HepG2 (cell line): ENCODE measurements at places on chromosomes 11 and 22. TPM values are rescaled to one million over a fixed set of nuclear protein-coding genes. Genes with fewer than 3 reads are reported as not detected.

- no peak overlapping the region for H3K27ac ChIP-seq
- peaks cover 81% of the 10 kb centered on the region for H3K36me3 ChIP-seq
- no peak for DNase-seq
- H3K4me3 ChIP-seq, result no peak overlapping the region
- H3K4me1 ChIP-seq, result peaks cover 28% of the 10 kb centered on the region
These were observed 10.5 kb upstream of the MFNG start for GRCh38 chr22:37496651-37497050.

DNA sequence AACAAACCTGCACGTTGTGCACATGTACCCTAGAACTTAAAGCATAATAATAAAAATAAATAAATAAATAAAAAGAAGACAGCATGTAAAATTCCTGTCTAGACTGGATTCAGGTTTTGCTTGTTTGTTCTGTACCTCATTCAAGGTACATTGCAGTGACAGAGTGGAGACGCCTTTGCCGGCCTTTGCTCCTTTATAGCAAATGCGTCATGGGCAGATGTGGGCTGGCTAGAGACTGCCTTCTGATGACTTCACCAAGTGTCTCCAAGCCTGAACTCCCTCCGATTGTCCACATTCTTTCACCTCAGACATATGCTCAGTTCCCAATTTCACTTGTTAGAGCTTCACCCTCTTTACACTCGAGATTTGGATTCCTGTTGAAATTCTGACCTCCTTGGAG lies 147.8 kb upstream of the ARHGAP20 start:
- no peaks in the 10 kb centered on the region for H3K27me3 ChIP-seq
- H3K27ac ChIP-seq, result no peak overlapping the region
- no peak overlapping the region for H3K4me3 ChIP-seq
- no peaks in the 10 kb centered on the region for H3K36me3 ChIP-seq

DNA sequence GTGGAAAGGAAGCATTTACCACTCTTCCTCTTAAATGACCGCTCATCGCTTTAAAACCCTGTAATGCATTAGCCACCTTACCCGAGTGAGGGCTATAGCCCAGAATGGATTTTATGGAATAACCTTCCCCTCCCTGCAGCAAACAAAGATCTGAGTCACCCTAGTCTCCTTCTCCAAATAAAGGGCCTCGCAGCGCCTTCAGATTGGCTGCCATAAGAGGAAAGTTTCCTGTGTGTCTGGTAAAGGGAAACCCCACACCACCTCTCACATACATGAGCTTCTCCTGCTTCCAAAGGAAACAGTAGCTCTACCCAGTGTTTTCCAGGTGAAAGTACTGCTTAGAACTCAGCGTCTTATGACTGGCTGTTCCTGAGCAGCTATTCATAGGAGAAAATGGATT lies 47.8 kb downstream of the PPP2R1B start:
- no peaks in the 10 kb centered on the region for H3K27me3 ChIP-seq
- no peak overlapping the region for H3K27ac ChIP-seq
- peaks cover 61% of the 10 kb centered on the region for H3K36me3 ChIP-seq
- no peak overlapping the region for H3K4me3 ChIP-seq

DNA sequence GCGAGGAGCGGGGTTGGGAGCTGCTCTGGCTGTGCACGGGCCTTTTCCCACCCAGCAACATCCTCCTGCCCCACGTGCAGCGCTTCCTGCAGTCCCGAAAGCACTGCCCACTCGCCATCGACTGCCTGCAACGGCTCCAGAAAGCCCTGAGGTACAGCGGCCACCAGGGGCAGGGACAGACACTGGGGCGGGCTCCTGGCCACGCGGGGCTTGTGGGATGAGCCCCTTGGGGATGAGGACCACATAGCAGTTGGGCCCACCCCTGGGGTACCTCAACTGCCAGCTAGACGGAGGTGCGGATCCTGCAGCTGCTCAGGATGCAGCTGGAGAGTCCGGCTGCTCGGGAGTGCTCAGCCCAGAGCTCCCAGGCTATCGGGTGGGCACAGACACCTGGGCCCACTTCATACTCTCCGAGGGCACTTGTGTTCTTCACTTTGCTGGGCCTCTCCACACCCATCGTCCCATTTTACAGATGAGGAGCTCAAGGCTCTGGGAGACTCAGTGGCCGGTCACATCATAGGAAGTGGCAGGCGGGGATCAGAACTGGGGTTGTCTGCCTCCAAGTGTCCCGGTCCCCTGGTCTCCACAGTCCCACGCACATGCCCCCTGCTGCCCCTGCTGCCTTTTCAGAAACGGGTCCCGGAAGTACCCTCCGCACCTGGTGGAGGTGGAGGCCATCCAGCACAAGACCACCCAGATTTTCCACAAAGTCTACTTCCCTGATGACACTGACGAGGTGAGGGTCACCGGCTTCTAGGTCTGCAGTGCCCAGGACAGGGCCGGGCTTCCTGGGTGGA lies 77.6 kb downstream of the MYO7A start:
- no peaks in the 10 kb centered on the region for H3K4me1 ChIP-seq
- H3K36me3 ChIP-seq, result no peaks in the 10 kb centered on the region
- no peak for DNase-seq
- no peak overlapping the region for H3K27ac ChIP-seq
- H3K4me3 ChIP-seq, result no peak overlapping the region

The MS4A4A gene
- not detected in 2 replicates for polyA plus RNA-seq

The PATE3 gene
- polyA plus RNA-seq, result not detected in 2 replicates

The DDI1 gene
- polyA plus RNA-seq, result not detected in 2 replicates

The ACR gene
- 0.15 and 0.29 TPM in 2 replicates for polyA plus RNA-seq

The P2RX6 gene
- 0.12 and 0.20 TPM in 2 replicates for polyA plus RNA-seq

DNA sequence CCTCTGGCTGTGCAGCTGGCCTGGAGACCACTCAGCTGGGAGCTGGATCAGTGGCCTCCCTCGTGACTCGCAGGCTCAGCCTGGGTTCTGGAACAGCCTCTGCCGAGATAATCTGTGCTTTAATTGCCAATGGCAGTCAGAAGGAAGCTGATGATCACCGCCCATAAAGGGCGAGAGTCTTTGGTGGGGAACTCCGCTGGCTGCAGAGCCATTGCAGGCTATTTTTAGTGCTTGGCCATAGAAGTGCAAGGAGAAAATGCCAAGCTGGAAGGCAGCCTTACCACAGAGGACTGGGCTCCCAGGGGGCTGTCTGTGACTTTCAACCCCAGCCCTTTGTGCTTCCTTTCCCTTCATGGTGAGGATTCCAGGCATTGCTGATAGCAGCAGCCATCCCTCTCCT lies 62.2 kb upstream of the TENM4 start:
- H3K27ac ChIP-seq, result no peak overlapping the region
- peaks cover 11% of the 10 kb centered on the region for H3K4me1 ChIP-seq
- no peak overlapping the region for H3K4me3 ChIP-seq
- no peaks in the 10 kb centered on the region; the same call in 2 of the 3 replicates for H3K27me3 ChIP-seq

DNA sequence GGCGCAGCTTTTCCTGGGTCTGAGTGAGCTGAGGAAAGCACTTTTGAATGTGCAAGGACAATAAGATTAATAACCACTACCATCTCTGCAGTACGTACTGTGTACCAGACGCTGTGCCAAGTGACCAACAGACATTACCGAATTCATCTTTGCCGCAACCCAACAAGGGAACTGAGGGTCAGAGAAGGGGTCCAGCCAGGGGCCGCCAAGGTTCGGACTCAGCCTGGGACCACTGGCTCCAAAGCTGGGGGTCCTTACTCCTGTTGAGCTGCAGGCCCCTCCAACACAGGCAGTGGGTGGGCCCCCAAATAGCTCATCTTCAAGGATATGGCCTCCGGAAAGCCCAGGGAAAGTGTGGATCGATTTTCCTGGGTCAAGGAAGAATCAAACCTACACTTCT lies 55.0 kb upstream of the EMID1 start:
- peaks cover 36% of the 10 kb centered on the region for H3K4me1 ChIP-seq
- H3K36me3 ChIP-seq, result no peaks in the 10 kb centered on the region
- H3K27me3 ChIP-seq, result no peaks in the 10 kb centered on the region

The RASSF7 gene
- 28.6 and 36.4 TPM in 2 replicates for polyA plus RNA-seq

- H3K27me3 ChIP-seq, result no peaks in the 10 kb centered on the region
- H3K4me1 ChIP-seq, result no peaks in the 10 kb centered on the region
- H3K36me3 ChIP-seq, result no peaks in the 10 kb centered on the region
- H3K27ac ChIP-seq, result no peak overlapping the region
- no peak overlapping the region for H3K4me3 ChIP-seq
These were observed 174.8 kb downstream of the NELL1 start for GRCh38 chr11:20844216-20844615.

The BRSK2 gene
- 0.74 and 2.3 TPM in 2 replicates for polyA plus RNA-seq

- no peak for DNase-seq
- peaks cover 14% of the 10 kb centered on the region; the same call in 2 of the 3 replicates for H3K27me3 ChIP-seq
- H3K4me3 ChIP-seq, result no peak overlapping the region
- no peaks in the 10 kb centered on the region for H3K36me3 ChIP-seq
These were observed 1303.4 kb downstream of the TBC1D22A start for GRCh38 chr22:48065892-48066291.

The MB gene
- polyA plus RNA-seq, result 0.07 TPM in 2 replicates

The ANO1 gene
- polyA plus RNA-seq, result not detected in 2 replicates

The E2F8 gene
- polyA plus RNA-seq, result 1.9 and 3.3 TPM in 2 replicates

DNA sequence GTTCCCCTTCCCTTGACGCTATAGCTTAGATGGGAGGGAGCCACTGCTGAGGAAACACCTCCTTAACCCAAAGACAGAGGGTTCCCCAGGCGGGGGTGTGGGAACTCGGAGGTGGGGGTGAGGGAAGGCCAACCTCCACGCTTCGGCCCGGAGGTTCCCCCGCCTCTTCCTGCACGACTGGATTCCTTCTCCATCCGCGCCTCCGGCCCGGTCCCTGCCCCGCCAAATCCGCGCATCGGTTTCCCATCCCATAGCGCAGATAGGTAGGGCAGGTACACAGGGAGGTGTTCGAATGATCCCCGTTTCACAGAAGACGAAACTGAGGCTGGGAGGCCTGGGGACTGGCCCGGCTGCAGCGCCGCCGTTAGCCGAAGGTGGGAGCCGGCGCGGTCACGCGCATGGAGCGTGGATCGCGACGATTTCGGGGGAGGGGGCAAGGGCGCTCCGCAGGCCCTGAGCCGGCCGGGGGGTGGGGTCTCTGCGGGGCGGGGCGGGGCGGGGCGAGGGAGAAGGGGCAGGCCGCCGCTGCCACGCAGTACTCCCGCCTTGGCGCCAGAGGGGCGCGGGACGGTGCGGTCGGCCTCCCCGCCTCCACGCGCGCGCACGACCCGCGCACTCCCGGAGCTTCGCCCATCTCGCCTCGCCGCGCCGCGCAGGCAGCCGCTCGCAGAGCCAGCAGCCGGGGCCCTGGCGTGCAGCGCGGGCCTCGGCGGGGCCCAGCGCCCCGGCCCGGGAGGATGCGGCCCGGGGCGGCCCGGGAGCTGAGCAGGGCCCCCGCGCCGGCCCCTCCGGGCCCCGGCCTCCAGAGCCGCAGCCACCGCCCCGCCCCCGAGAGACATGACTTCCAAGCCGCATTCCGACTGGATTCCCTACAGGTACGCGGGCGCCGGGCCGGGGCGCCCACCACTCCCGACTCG lies at the start of gene TUB:
TSS of gene TUB (plus strand) at position 538 of the 917 bp plus-strand sequence. CDS start at position 838, 300 bp downstream.
- DNase-seq, result no peak
- 0 out of 2 replicates have a peak within 1 kb of the TSS, but pooled peaks have one; percentile 49 for H3K4me3 ChIP-seq
- H3K27me3 ChIP-seq, result peaks cover 8% of the 10 kb centered on the region; the same call in 1 of the 3 replicates
- no peaks in the 10 kb centered on the region for H3K36me3 ChIP-seq

- H3K27me3 ChIP-seq, result no peaks in the 10 kb centered on the region
- peaks cover 43% of the 10 kb centered on the region for H3K4me1 ChIP-seq
- H3K36me3 ChIP-seq, result peaks cover 3% of the 10 kb centered on the region
- no peak overlapping the region for H3K4me3 ChIP-seq
- H3K27ac ChIP-seq, result no peak overlapping the region
- no peak for DNase-seq
These were observed 96.1 kb downstream of the SHANK2 start for GRCh38 chr11:71156301-71156700.

DNA sequence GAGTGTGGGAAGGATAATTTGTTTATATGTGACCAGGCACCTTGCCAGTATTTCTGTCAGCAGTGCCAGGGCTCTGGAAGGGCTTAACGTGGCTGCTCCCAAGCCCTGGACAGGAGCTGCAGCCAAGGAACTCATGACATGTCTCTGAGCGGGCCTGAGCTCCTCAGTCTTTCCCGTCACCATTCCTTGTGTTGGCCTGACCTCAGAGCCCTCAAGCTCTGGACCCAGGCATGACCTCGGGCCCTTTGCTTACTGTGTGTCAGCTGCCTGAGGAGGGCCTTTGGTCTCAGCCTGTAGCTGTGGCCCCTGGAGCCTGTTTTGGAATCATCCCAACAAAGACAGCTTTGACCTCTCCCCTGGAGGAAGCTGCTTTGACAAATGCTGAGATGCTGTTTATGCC lies 264.1 kb upstream of the PLET1 start:
- H3K36me3 ChIP-seq, result no peaks in the 10 kb centered on the region
- H3K4me3 ChIP-seq, result no peak overlapping the region

The ASPHD2 gene
- polyA plus RNA-seq, result 0.04 TPM in 2 replicates

The NCAM1 gene
- polyA plus RNA-seq, result 0.05 TPM in 2 replicates

The CCDC81 gene
- 0.22 and 0.55 TPM in 2 replicates for polyA plus RNA-seq

- H3K27ac ChIP-seq, result no peak overlapping the region
- H3K4me1 ChIP-seq, result no peaks in the 10 kb centered on the region
- no peak overlapping the region for H3K4me3 ChIP-seq
- H3K27me3 ChIP-seq, result peaks cover 2% of the 10 kb centered on the region
- DNase-seq, result no peak
These were observed 52.8 kb downstream of the LRRC32 start for GRCh38 chr11:76617553-76618265.

GRCh38 chr22:35343664-35344550 lies 37.0 kb upstream of the HMOX1 start:
- H3K36me3 ChIP-seq, result peaks cover 40% of the 10 kb centered on the region
- H3K27ac ChIP-seq, result no peak overlapping the region

- peaks cover 45% of the 10 kb centered on the region for H3K36me3 ChIP-seq
- H3K27me3 ChIP-seq, result no peaks in the 10 kb centered on the region
- no peak for DNase-seq
- no peak overlapping the region for H3K4me3 ChIP-seq
- peaks cover 3% of the 10 kb centered on the region for H3K4me1 ChIP-seq
- H3K27ac ChIP-seq, result no peak overlapping the region
These were observed 18.4 kb upstream of the TMEM191C start for GRCh38 chr22:21448627-21449416.

GRCh38 chr11:33532720-33533385 lies 167.8 kb downstream of the C11orf91 start:
- H3K4me1 ChIP-seq, result peaks cover 15% of the 10 kb centered on the region
- H3K27me3 ChIP-seq, result peaks cover 4% of the 10 kb centered on the region; the same call in 1 of the 3 replicates

GRCh38 chr11:106998116-106998915 lies 20.0 kb downstream of the GUCY1A2 start:
- H3K4me3 ChIP-seq, result no peak overlapping the region
- H3K27ac ChIP-seq, result no peak overlapping the region
- no peaks in the 10 kb centered on the region for H3K27me3 ChIP-seq

GRCh38 chr22:37611207-37611606 lies 2.6 kb downstream of the GGA1 start:
- DNase-seq, result no peak
- no peaks in the 10 kb centered on the region; the same call in 2 of the 3 replicates for H3K27me3 ChIP-seq
- peaks cover 40% of the 10 kb centered on the region for H3K4me1 ChIP-seq
- H3K27ac ChIP-seq, result peak overlapping the region; percentile 15
- no peak overlapping the region for H3K4me3 ChIP-seq
- peaks cover 11% of the 10 kb centered on the region; the same call in 1 of the 3 replicates for H3K36me3 ChIP-seq

The CSNK2A3 gene
- 1.5 and 1.7 TPM in 2 replicates for polyA plus RNA-seq

- H3K36me3 ChIP-seq, result no peaks in the 10 kb centered on the region
- peaks cover 6% of the 10 kb centered on the region for H3K27me3 ChIP-seq
- H3K4me1 ChIP-seq, result no peaks in the 10 kb centered on the region
- DNase-seq, result no peak
- no peak overlapping the region for H3K27ac ChIP-seq
- H3K4me3 ChIP-seq, result no peak overlapping the region
These were observed 6.0 kb upstream of the TNNT3 start for GRCh38 chr11:1913271-1914060.
